ENCODE measurements at places on chromosomes 3 and 15. TPM values are rescaled to one million over a fixed set of nuclear protein-coding genes. Genes with fewer than 3 reads are reported as not detected.
A peak's percentile ranks its signal among the peaks of the same experiment; 100 is the strongest.

DNA sequence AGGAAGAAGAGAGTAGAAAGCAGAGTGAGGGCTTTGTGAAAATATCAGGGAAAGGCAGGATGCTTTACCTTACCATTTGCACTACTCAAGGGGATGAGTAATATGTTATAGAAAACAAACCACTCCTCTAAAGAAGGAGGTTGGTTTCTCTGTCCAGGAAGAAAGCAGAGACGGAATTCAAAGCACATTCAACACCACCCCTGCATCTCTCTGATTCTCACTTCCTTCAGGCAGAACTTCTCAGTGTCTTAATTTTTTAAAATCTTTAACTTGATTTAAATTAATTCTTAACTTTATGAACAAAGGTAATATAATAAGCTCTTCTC lies 82.4 kb downstream of the NR2F2 start:
- no peak for DNase-seq
- H3K27me3 ChIP-seq = peaks cover 84% of the 10 kb centered on the region
- H3K4me3 ChIP-seq = no peak overlapping the region
- no peak overlapping the region for H3K27ac ChIP-seq
- no peaks in the 10 kb centered on the region for H3K36me3 ChIP-seq
- H3K4me1 ChIP-seq = peaks cover 9% of the 10 kb centered on the region

DNA sequence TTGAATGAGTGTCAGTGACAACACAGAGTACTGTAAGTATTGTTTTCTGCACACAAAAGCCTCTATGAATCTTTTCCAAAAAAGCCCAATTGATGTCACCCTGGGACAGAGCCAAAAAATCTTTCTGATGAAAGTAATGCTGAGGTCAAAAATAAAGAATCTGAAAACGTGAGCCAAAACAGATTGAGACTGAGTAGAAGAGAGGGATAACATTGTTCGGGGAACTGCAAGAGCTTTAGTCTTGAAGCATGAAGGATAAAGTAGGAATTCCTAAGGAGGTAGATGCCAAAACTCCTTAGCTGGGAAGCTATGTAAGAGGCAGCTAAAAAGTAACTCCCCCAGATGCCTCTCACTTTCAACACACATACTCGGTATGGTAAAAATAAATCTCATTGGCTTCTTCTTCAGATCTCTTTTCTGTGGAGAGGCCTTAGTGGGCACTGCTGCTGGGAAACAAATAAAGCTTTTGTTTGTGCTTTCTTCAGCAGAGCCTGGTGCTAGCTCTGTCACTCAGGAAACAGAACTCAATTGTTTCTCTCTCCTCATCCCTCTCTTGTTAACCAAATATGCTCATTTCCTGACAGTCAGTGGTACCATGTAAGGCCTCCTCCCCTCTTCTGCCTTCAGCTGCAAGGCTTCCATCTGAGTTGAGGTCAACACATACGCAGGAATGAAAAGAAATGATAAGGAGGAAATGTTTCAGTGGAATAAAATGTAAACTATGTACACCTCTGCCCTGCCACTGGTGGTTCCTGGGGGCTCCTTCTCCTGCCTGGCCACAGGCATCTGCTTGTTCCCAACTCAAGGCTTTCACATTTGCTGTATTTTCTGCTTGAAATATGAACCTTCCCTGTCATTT lies 58.1 kb downstream of the CD200 start:
- H3K36me3 ChIP-seq = no peaks in the 10 kb centered on the region
- H3K4me1 ChIP-seq = peaks cover 4% of the 10 kb centered on the region
- H3K27ac ChIP-seq = no peak overlapping the region
- no peak overlapping the region for H3K4me3 ChIP-seq
- no peak for DNase-seq

- no peaks in the 10 kb centered on the region for H3K36me3 ChIP-seq
- H3K27ac ChIP-seq = no peak overlapping the region
- H3K4me3 ChIP-seq = no peak overlapping the region
- no peak for DNase-seq
- no peaks in the 10 kb centered on the region for H3K27me3 ChIP-seq
- no peaks in the 10 kb centered on the region for H3K4me1 ChIP-seq
Observed at GRCh38 chr3:98557324-98558010, 25.7 kb downstream of the GPR15 start.

Gene SLC6A1
- 0.14 TPM for total RNA-seq

Gene GOLGA6D
- not detected for total RNA-seq

Gene PEX11A
- total RNA-seq = 7.9 TPM

- no peaks in the 10 kb centered on the region for H3K27me3 ChIP-seq
- H3K4me3 ChIP-seq = no peak overlapping the region
- H3K27ac ChIP-seq = no peak overlapping the region
- H3K36me3 ChIP-seq = no peaks in the 10 kb centered on the region
- peaks cover 20% of the 10 kb centered on the region for H3K4me1 ChIP-seq
Observed at GRCh38 chr3:54895613-54896012, 32.2 kb downstream of the LRTM1 start.

DNA sequence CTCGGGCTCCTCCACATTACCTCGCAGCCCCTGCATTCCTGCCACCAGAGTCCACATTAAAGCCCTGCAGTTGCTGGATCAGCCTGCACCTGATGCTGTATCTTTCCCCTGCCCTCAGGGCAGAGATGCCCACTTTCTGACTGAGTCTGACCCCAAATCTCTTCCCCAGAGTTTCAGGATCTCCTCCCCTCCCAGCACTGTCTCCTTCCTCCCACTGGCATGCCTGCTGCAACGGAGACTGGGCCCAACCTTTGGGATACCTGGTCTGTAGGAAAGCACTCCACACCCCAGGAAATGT lies 20.6 kb upstream of the GP9 start:
- H3K36me3 ChIP-seq = no peaks in the 10 kb centered on the region
- H3K4me1 ChIP-seq = no peaks in the 10 kb centered on the region

GRCh38 chr15:78422571-78423340 lies 15.3 kb upstream of the IREB2 start:
- no peak overlapping the region for H3K4me3 ChIP-seq
- no peaks in the 10 kb centered on the region for H3K36me3 ChIP-seq
- peak; percentile 87 for DNase-seq

DNA sequence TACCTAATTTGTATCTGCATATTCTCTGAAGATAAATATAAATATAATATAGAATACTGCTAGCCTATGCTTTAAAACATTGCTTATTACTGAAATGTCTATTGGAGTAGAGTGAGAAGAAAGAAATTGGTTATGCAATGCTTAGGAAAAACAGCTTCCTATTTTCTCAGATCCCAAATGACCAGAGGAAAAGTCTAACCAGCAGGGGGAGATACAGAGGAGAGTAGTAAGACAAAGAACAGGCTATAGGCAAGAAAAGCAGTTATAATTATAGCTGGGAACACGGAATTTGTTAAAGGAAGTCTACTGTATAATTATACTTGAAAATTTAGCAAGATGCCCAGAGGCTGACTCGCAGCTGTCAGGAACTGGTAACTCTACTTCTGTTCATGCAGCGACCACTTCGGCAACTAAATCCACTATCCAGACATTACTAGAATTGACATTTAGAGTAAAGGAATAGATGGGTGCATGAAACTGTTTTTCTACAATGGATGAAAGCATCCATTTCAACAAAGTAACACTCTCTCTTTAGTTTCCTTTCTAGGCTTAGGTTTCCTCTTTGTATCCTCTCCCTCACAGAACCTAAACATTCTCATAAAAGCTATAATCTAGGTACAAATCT lies 97.2 kb downstream of the TBC1D5 start:
- no peaks in the 10 kb centered on the region for H3K36me3 ChIP-seq
- no peak overlapping the region for H3K27ac ChIP-seq
- no peaks in the 10 kb centered on the region for H3K27me3 ChIP-seq
- no peak overlapping the region for H3K4me3 ChIP-seq

GRCh38 chr15:71386448-71387236 lies 271.4 kb downstream of the THSD4 start:
- H3K4me3 ChIP-seq = no peak overlapping the region
- DNase-seq = no peak
- no peaks in the 10 kb centered on the region for H3K4me1 ChIP-seq
- H3K27ac ChIP-seq = no peak overlapping the region
- H3K27me3 ChIP-seq = no peaks in the 10 kb centered on the region
- no peaks in the 10 kb centered on the region for H3K36me3 ChIP-seq

- H3K4me1 ChIP-seq = no peaks in the 10 kb centered on the region
- H3K4me3 ChIP-seq = no peak overlapping the region
- no peak overlapping the region for H3K27ac ChIP-seq
- no peak for DNase-seq
Observed at GRCh38 chr3:27105904-27106303, 263.3 kb downstream of the NEK10 start.
